Activated T-helper 17 cell treated with anti-CD3 and anti-CD28 coated beads, Interleukin-2, amount 50 U/mL, for 72 hours (primary cell): ENCODE measurements at places on chromosomes 1 and 21.
A peak's percentile ranks its signal among the peaks of the same experiment; 100 is the strongest.

DNA sequence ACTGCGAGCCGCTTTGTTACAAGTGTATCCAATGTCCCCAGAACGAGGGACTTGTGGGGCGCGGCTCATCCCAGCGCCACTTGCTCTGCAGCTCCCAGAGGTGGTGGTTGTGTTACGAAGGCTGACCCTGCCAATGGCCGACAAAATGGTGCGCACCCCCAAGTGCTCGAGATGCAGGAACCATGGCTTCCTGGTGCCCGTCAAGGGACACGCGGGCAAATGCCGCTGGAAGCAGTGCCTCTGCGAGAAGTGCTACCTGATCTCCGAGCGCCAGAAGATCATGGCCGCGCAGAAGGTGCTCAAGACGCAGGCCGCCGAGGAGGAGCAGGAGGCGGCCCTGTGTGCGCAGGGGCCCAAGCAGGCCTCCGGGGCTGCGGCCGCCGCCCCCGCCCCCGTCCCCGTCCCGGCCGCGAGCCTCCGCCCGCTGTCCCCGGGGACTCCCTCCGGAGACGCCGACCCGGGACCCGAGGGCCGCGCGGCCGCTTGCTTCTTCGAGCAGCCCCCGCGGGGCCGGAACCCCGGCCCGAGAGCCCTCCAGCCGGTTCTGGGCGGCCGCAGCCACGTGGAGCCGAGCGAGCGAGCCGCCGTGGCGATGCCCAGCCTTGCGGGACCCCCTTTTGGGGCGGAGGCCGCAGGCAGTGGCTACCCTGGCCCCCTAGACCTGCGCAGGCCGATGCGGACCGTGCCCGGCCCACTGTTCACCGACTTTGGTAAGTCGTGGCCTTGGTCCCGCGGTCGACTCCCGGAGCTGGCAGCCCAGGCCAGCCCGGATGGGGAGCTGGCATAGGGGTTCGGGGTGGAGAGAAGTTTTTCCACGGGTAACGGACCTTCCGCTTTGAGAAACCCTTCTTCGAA lies at the start of gene DMRTB1:
Gene DMRTB1 (plus strand): TSS at position 79 of the 855 bp plus-strand sequence. CDS start 55 bp downstream, at position 134.
- no peak for ATAC-seq

GRCh38 chr1:168470901-168471431 lies 72.8 kb downstream of the XCL2 start:
- ATAC-seq: peak; percentile 47

DNA sequence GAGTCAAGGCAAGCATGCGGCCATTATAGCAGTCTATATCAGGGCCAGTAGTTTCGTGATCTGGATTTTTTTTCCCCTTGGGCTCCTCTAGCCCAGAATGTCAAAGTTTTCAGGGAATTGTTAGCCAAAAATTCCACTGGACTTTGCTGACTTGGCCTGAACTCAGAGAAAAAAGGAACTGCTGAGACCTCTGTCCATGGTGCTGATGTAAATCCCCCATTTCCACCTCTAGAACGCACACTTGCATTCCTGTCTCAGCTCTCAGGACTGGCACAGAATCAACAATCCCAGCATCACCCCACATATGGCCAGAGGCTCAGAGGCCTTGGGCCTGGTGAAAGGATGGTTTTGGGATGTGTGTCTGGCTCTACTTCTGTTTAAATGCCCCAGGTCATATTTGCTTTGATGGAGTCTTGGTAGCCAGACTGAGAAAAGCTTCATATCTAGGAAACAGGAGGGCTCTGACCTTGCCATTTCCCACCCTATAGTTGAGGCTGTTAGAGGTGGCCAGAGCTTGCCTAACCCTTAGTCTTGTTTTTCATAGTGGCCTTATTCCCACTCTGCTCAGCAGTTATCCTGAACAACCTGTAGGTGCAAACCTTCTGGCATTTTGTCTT lies 16.9 kb upstream of the EFCAB14 start:
- ATAC-seq: no peak

DNA sequence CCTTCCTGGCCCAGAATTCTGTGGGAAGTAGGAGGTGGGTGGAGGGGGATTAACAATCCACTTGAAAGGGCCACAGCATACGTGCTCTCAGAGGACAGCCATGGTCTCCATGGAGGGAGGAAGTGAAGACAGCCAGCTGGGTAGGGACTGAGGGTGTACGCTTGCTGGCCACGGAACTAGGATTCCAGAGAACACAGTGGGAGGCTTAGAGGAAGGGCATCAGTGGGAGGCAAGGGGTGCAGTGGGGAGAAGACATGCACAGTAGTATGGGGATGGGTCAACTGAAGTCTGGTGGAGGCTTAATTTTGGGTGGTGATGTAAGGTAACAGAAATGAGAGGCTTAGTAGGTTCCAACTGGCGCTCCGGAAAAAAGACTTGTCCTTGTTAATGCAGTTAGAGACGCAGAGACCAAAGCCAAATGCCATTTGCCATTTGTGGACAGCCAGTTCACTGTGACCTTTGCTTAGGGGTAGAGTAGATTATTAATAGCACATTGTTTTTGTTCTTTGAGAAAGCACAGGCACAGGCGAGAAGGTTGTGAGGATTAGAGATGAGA lies 103.0 kb downstream of the ZSCAN20 start:
- no peak for ATAC-seq

DNA sequence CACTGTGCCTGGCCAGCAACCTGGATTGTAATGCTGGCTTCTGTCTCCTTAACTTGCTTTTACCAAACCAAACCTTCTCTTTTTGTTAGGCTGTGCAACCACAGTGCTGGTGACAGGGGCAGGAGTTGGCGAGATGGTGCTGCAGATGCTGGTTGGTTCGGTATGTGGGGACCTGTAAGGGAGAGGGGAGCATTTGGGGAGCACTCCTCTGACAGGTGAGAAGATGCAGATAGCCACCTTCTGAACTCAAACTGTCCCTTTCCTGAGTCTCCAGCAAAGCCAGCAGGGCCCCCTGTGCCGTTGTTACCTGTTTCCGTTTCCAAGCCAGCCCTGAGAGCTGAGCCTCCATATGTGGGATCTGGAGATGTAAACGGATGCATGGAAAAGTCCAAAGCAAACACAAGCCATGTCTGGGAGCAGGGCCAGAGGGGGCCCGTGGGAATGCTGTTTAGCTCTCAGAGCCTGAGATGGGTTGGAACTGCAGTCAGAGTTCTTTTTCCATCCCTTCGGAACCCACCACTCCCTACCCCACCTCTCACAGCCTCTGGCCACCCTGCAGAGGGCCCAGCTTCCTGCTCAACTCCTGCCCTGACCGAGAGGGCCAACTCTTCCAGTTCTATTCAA lies 34.0 kb downstream of the ELK4 start:
- no peak for ATAC-seq

- no peak for ATAC-seq
Observed at GRCh38 chr1:77036560-77036959, 169.3 kb downstream of the ST6GALNAC5 start.

GRCh38 chr1:25473653-25474225 lies 43.0 kb downstream of the MACO1 start:
- ATAC-seq: peak; percentile 54

GRCh38 chr21:37232274-37233018 lies 34.7 kb downstream of the VPS26C start:
- no peak for ATAC-seq
